ENCODE measurements at places on chromosomes 3 and 15.

GRCh38 chr15:69794645-69795469, 302.9 kb downstream of the TLE3 start:
- no peak for DNase-seq

DNA sequence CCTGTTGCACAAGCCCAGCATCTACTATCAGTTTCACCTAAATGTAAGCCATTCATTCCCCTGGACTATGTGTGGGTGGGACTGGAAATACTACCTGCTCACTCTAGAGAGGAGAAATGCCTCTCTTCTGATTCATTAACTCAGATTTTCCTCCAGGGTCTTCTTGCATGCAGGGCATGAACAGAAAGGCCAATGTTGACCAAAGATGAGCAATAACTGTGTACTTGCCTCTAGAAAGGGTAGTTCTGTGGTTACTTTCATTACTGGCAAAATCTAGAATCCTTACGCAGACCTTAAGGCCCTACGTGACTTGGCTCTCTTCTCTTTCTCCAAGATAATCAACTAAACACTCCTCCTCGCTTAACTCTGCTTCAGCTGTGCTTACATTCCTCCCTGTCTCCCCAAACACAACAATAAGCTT, 81.4 kb upstream of the PSMD6 start:
- no peak for DNase-seq

GRCh38 chr3:40216471-40216870, 93.0 kb upstream of the EIF1B start:
- DNase-seq: no peak

- DNase-seq: no peak
Observed at GRCh38 chr15:84859144-84859543, 25.3 kb upstream of the SLC28A1 start.

GRCh38 chr15:63887630-63888029, 53.9 kb upstream of the HERC1 start:
- DNase-seq: no peak

- no peak for DNase-seq
Observed at GRCh38 chr3:42729404-42730145, 27.0 kb upstream of the HHATL start.

DNA sequence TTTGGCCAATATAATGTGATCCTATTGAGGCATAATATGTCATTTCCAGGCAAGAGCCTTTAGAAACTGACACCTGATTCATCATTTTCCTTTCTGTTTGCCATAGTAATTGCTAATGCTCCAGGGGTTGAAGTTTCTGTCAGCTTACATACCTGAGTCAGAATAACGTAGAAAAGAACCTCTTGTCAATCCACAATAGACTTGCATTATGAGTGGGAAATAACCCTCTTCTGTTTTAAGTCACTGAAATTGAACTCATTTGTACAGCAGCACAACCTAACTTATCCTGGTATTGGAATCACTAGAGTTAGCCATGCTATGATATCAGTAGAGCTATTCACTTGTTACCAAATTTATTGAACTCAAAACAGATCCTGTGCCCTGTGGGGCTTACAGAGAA, 101.7 kb upstream of the TP63 start:
- no peak for DNase-seq

DNA sequence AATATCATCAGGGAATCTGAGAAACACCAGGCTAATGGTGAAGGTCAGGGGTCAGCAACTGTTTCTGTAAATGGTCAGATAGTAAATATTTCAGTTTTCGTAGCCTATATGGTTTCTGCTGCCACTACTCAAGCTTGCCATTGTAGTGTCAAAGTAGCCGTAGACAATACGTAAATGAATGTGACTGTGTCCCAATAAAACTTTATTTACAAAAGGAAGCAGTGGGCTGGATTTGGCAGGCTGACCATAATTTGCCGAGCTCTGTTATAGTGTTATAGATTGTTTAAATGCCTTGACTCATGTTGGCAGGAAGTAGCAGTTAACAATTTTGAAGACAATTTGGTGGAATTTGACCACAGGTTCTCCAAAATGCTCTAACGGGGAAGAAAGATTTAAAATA, 548.2 kb downstream of the FOXP1 start:
- no peak for DNase-seq

DNA sequence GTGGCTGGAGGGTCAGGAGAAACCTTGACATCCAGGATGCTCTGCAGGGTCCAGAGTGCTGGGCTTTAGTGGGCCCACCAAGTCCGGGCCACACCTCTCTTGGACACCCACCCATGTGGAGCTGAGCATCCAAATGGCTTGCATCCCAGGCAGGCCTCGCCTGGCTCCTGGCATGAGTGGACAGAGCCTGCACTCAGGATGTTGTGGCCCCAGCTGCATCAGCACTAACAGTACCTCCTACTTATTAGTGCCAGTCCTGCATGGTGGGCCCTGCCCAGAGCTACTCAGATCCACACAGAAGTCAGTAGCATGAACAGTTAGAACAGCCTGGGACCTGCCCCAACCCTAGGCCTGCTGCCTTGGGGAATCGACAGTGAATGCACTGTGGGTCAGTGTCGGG, 42.2 kb upstream of the MRPS22 start:
- no peak for DNase-seq

DNA sequence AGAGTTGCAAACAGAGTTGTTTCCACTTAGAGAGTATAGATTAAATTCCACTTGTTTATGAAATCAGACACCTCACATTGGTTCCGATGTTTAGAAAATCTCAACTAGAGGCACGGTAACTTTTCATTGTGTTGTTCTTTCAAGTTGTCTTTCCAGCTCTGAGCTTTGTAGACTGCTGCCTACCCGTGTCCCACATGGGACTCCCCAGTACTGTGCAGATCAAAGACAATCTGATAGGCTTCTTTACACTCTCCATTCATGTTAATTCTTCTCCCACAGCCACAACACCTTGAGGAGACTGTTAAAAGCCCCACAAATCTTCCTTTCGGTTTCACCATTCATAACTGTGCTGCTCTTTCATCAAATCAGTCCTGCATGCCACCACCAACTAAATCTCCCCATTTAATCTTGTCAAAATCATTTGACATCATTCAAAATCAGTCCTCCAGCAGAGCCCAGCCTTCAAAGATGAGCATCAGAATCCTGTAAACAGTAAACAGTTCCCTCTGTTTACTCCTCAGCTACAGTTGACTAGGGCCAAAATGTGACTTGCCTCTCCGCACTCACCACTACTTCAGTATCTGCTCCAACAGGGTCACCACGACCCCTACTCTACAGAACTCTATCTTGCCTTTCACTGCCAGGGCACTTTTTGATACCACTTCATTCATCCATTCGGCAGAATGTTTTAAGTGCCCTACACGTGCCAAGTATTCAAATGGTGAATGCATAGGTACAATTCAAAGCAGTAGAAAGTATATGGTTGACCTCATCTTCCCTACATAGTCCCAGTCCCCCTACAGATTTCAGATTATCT, 8.3 kb downstream of the ANXA2 start:
- no peak for DNase-seq

GRCh38 chr3:14358426-14359211, 43.8 kb upstream of the SLC6A6 start:
- DNase-seq: no peak

GRCh38 chr3:142961539-142961938, 1.9 kb downstream of the PAQR9 start:
- DNase-seq: no peak

- DNase-seq: no peak
Observed at GRCh38 chr3:160381470-160381869, 17.6 kb downstream of the IFT80 start.

DNA sequence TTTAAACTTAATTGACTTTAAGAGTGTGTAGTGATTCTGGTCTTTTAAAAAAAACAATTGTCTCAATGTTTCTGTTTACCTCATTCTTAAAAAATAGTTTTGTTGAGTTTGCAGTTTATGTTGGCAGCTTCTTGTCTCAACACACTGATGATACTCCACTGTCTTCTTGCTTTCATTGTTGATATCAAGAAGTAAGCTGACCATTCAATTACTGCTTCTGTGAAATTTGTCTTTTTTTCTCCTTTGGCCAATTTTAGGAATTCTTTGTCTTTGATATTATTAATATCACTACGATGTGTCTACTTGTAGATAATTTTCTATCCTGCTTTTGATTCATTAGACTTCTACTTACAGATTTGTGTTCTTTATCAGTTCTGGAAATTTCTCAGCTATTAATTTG, 31.4 kb downstream of the PAK2 start:
- DNase-seq: no peak

DNA sequence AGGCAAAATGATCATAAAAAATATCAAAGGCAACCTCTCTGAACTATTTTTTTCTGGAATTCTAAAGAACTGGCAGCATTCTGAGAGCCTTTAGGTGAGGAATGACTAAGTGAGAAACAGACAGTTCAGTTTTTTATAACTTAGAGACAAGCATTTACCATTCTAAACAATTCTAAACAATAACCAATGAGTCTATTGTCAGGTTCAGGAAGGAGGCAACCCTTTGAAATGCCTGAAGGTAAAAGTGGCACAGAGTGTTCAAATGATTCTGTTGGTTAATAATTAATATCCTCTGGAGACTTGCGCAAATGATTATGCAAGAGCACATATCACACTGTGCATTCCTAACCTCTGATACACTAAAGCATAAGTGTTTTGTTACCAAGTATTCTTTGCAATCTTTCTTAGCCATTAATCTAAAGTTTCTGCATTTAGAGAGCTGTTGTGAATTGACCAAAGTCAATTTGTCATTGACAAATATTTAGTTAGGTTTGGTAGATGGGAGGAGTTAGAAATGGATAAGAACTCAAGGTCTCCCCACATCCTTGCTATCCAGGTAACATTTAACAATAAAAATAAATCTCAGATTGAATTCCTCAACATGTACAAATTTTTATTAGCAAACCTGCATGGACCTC, 9.2 kb upstream of the TGFBR2 start:
- no peak for DNase-seq

DNA sequence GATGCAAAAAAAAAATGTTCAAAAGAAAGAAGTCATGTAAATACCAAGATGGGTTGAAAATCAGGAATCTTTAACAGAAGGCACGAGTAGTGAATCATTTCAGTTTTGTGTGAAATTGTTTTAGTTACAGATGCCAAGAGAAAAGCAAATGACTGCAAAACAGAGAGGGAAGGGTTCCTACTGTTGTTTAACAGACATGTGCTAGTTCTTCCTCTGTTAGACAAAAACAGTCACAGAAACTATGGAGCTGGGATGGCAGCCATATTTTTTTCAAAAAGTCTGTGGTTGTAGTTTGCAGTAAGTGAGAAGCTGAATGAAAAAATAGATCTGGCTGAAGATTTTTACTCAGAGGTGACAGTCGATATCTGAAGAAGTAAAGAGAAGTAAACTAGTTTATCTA, 511.9 kb downstream of the ZIC1 start:
- no peak for DNase-seq

GRCh38 chr15:90529371-90530249, at the start of gene CRTC3:
Gene CRTC3 (plus strand): TSS chr15:90529923. CDS start chr15:90530072, 149 bp downstream.
- DNase-seq: peak; percentile 10

DNA sequence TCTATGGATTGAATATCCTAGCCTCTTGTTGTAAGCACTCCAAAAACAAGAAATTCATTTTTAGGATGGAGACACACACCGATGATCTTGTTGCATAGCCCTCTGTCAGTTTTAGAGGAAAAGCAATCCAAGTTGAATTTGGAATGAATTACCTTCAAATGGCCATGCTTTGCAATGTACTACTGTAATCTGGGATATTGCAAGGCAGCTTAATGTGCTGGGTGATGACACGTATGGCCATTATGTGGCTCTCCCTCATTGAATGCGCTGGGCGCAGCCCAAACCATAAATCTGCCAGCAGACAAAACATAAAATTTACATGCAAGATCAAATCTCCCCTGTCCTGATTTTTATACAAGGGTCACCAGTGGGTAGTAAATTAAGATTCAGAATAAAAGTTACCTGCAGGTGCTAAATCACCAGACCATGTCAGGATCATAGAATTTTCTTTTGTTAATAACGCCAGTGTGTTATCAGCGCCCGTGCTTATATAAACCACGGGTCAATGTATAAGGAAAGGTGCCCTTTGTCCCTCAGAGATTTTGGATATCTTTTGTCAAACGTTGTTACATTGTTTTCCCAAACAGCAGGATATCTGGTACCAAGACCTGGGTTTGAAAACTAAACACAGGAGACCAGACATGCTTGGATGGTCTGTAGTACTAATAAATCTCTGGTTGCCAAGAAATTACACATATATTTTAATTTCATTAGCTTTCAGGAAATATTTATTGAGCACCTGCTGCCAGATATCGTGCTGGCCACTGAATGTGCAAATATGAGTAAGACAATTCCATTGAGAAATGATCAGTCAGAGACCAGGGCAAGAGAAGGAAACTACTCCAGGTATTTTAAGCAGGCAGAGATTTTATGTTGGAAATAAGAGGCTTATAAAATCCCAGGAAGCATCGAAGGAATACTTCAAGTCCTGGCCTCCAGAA, 237.1 kb downstream of the EBLN2 start:
- DNase-seq: no peak

GRCh38 chr3:30664459-30664858, 58.1 kb downstream of the TGFBR2 start:
- no peak for DNase-seq
